Stimulated activated CD4-positive, alpha-beta T cell treated with anti-CD3 and anti-CD28 coated beads, Interleukin-15, amount 100 ng/mL, for 48 hours (primary cell): ENCODE measurements at places on chromosomes 3 and 15.

- no peak for DNase-seq
Measured at GRCh38 chr15:85828874-85829273, 34.1 kb upstream of the KLHL25 start.

DNA sequence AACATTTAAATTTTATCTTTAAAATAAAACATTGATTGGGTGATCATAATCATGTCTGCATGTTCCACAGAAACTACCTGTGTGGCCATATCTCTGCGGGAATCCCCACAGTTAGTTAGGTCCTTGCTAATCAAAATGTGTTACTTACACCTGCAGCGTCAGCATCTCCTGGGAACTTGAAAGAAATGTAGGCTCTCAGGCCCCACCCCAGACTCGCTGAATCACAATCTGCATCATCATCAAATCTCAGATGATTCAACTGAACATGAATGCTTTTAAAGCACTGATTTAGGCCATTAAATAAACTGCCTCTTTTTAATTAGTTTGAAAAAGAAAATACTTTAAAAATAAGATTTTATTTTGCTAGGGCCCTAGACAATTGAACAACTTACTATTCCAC, 577.8 kb downstream of the PYDC2 start:
- DNase-seq, result no peak

DNA sequence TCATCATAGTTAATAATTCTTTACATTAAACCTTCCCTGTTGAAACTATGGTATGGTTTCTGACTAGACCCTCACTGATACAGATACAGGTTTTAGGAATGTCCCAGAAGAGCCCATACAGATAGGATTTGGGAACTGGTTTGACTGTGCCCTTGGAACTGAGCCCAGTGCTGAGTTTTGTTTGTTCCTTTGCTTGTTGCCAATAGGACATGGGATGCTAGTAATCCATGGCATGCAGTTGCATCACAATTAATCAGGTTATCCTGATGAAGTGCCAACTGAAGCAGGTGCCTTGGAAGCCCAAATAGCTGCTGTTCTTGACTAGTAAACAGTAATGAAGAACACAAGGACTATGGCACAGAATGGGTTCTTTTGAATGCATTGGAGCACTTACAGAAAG, 230.6 kb downstream of the NEK10 start:
- DNase-seq, result no peak

GRCh38 chr3:60216462-60217075, 1034.7 kb downstream of the FHIT start:
- no peak for DNase-seq

DNA sequence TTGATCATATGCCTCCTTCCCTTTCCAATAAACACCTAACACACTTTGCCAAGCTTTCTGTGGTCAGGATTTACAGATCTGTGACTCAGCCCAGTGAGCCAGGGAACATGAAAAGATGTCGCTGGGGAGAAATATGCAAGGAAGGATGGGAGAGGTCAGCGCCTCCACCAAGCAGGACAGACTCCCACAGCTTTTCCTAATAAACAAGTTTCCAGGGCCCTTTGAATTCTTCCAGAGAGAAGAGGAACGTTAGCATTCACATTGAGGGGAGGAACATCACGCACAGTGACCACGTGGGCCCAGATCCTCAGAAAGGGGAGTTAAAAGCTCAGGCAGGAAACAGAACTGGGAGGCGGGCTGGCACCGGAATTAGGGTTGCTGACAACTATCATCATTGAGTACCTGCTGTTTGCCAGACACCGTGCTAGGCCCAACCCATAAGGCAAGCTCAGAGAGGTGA, 33.3 kb upstream of the MRPS22 start:
- no peak for DNase-seq

- no peak for DNase-seq
Measured at GRCh38 chr3:120983841-120984240, 75.8 kb downstream of the STXBP5L start.

DNA sequence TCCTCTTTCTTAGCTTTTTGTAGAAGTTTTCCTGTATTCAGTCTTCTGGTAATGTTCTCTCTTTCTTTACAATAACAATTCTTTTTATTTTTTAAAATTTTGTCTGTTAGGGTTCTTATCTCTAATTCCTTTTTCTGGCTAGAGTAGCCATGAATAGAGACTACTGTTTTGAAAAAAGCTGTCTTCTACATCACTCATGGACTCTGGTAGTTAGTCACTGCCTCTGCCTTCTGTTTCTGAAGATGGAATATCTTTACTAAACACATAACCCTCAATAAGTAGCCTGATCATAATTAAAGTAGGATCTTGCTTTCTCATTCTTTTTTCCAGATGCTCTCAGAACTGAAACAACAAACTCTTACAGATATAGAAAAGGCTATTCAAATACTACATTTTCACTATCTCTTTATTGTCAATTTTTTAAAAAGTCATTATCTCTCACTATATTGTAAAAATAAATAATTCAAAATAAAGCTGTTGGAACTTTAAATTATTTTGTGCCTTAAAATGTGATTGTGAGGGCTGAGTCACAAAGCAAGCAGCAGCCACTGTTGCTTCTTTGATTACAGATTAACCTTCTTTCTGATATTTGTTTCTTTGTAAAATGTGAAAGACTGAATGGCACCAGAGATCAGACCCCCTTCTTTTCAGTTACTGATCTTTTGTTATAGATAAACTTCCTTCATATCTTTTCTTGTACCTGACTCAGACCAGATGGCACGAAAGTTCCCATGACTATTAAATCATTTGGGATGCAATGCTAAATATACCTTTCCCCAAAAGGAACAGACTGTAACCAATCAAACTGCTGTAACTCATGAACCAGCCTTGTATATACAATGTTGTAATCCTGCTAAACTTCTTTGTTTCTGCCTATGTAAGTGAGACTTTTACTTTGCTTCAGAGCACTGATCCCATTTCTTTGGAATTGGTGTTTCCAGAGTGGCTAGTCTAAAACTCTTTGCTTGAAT, 1159.5 kb downstream of the IGSF11 start:
- DNase-seq, result no peak
